ENCODE measurements at places on chromosomes 11 and 22.
A peak's percentile ranks its signal among the peaks of the same experiment; 100 is the strongest.

DNA sequence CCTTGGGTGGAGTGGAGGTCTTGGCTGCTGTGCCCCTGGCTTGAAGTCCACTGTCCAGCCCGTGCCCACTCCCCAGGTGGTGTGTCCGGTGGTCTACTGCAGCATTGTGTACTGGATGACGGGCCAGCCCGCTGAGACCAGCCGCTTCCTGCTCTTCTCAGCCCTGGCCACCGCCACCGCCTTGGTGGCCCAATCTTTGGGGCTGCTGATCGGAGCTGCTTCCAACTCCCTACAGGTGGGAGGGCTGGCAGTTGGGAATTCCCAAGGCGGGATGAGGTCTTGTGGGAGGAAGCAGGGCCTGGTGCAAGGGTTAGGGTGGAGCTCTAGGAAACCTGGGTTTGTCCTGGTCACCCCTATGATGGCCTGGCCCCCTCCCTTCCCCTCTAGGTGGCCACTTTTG is 8.4 kb upstream of the NLRX1 start:
- DNase-seq, result no peak

GRCh38 chr11:80241766-80242165 is 800.9 kb upstream of the TENM4 start:
- no peak for DNase-seq

DNA sequence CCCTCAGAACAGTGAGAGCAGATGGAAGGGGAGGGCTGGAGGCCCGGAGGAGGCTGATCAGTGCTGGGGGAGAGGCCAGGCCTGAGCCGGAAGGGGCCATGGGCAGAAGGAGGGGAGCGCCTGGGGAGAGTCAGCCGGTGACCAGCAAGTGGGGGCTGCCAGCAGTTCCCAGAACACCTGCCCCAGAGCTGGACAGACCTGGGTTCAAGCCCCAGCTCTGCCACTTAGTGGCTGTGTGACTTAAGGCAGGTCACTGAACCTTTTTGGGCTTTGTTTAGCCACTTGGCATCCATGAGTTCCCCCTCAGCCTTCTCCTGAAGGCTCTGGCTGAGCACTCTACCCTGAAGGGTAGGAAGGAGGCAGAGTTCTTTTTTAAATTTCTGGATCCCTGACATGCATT is 17.4 kb downstream of the WNT11 start:
- no peak for DNase-seq

GRCh38 chr22:31637891-31638618 is 24.0 kb downstream of the PISD start:
- peak; percentile 29 for DNase-seq

DNA sequence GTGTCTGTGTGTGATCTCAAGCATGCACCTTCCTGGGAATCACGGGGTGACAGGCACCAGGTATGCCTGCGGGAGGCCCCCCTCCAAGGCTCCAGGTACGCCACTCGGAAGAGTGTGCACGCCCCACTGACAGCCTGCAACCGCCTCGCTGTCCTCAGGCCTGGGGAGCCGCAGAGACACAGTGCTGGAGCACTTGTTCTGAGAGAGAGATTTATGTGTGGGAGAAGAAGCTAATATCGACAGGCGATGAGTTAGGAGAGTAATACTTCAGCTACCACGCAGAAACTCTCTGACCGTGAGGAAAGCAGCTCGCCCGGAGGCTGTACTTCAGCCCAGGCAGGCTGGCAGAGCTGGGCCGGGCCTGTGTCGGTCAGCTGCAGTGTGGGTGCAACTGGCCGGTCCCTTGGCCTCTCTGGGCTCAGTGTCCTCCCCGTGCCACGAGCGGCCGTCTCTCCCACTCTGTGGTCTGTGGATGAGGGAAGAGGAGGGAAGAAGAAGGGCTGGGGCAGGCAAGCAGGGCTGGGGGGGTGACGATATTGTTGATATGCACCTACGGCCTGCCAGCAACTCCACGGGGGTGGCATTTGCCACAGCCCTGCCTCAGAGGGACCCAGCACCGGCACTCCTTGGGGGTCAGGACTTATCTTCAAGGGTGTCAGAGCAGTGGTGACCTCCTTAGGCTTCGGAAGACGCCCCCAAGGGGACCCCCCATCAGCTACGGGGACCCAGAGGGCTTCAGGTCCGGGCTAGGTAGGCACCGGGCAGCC is 7.3 kb downstream of the B3GAT1 start:
- DNase-seq, result no peak

- no peak for DNase-seq
Observed at GRCh38 chr22:49574205-49574880, 253.3 kb downstream of the BRD1 start.

DNA sequence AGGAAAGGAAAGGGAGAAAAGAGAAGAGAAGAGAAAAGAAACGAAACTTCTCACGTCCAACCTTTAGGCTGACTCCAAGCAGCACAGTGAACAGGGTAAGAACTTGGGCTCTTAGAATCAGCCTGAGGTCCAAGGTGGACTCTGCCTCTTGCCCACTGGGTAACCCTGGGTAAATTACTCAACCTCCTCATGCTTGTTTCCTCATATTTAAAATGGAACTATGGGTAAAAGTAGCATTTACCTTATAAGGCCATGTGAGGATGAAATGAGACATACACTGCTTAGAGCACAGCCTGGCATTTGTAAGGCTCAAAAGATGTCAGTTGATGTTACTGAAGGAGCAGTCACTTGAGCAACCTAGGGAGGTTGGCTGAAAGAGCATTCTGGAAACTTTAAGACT is 107.9 kb downstream of the C11orf58 start:
- no peak for DNase-seq

DNA sequence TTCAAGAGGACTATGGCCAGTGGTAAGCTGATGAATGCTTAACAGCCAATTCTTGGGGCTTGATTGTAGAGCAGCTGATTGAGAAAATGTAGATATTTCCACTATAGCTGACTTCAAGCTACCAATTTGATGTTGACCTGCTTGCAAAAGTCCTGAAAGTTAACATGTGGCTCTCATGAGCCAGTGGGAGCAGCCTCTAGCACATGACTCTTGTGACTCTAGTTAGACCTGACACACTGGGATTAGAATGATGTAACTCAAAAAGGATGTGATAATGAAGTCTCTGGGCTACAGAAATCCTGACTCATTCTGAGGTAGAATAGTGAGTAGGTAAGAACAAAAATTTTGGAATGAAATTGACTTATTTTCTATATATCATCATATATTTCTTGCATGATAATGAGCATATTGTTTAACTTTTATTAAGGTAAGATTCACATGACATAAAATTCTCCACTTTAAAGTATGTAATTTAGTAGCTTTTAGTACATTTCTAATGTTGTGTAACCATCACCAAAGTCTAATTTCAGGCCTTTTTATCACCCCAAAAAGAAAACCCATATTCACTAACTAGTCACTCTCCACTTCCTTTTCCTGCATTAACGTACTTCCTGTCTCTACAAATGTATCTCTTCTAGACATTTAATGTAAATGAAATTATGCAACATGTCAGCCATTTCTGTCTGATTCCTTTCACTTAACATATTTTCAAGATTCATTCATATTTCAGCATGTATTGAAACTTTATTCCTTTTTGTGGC is 16.1 kb upstream of the OR52H1 start:
- no peak for DNase-seq

DNA sequence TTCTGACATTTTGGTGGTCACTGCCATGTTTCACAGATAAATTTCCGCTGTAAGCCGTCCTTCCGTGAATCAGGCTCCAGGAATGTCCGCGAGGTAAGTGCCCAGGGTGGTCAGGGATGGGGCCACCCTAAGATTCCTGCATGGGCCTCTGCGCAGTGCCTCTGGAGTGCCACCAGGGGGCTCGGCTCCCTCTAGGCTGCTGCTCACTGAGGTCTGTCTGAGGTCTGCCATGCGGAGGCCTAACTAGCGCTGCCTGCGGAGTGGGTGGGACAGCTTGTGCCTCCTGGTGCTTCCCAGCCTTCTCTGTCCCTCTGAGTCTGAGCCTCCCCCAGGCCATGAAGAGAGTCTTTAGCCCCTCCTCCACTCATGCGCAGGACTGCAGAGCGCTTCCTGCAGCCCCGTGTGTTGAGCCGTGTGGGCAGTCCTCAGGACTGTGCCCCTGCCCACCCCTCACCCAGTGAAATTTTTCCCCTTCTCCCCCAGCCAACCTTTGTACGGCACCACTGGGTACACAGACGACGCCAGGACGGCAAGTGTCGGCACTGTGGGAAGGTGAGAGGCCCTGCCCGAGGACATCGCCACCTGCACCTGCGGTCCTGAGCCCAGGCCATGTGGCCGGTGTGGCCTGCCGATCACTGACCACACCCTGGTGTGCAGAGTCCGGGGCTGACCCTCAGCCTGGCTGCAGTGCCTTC is 11.9 kb upstream of the MDK start:
- DNase-seq, result peak; percentile 79

DNA sequence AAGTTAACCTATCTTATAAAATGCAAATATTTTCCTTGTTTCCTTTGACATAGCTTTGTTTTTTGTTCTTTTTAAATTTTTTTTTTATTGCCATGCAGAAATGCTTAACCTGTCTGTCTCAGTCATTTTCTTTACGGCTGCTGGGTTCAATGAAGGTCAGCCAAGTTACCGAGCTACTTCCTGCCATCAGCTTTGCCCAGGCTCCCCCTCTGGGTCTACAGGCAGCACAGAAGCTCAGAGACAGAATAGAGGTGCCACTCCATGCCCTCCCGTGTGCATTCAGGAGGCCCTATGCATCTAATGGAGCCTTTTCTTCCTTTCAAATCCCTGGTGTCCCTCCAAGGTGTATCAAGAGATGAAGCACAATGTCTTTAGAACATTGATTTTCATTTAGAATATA is 411.0 kb upstream of the NARS2 start:
- no peak for DNase-seq

DNA sequence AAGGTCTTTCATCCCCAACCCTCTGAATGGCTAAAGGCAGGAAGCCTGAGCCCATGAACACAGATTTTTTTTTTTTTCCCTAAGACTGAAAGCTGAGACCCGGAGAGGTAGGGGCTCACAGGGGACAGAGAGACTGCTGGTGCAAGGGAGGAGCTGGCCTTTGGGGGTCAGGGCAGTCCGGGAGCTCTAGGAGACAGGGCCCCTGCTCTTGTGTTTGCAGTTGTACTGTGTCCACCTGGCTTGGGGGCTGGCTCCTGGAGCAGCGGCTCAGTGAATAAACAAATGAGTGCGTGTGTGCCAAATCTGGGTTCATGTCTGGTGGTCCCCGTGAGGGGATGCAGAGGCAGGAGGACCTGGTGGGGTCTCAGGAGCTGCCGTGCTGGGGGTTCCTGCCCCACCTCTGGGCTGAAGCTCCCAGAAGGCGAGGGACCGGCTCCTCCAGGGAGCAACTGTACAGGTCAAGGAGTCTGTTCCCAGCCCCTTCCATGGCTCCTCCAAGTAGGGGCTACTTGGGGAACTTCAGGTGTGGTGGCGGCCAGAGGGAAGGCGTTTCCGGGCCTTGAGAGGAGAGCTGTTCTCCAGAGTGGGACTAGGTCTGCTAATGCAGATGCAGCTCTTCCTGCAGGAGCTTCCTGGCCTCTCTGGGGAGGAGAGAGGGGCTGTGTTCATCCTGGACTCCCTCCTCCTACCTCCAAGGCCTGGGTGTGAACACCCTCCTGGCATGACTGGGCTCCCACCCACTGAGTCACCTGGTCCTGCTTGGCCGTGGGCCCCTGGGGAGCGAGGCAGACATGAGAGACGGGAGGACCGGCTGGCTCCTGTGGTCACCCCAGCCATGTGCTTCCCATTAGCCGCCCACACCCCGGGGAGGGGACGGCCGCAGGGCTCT is 57.6 kb downstream of the FBXO7 start:
- no peak for DNase-seq

DNA sequence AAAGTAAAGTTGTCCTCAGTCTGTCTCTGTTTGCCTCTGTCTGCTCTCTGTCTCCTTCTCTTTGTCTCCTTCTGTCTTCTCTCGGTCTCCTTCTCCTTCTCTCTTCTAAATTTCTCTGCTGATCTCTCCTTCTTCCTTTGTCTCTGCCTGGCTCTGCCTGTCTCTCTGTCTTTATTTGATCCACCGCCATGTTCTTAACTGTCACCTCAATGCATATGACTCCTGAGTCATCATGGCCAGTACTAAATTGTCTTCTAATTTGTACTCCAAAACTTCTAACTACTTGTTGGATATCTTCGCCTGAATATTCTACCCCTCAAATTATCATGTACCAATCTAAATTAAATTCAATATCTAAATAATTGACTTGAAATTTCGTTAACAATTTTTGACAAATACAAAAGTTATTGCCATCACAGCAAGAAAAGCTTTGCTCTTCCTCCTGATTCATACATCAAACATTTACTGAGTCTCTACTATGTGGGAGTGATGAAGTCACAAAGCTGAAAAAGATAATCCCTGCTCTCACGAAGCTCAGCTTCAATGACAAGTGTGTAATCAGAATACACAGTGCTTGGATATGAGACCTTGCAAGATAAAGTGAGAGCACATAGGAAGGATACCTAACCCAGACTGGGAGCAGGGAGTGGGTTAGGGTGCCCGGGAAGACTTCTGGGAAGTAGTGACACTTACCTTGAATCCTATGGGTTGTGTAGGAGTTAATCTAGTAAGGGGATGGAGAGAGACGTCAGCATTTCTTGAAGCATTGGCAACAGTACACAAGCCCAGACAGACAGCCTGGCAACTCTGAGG is 193.0 kb downstream of the MAML2 start:
- peak; percentile 45 for DNase-seq

DNA sequence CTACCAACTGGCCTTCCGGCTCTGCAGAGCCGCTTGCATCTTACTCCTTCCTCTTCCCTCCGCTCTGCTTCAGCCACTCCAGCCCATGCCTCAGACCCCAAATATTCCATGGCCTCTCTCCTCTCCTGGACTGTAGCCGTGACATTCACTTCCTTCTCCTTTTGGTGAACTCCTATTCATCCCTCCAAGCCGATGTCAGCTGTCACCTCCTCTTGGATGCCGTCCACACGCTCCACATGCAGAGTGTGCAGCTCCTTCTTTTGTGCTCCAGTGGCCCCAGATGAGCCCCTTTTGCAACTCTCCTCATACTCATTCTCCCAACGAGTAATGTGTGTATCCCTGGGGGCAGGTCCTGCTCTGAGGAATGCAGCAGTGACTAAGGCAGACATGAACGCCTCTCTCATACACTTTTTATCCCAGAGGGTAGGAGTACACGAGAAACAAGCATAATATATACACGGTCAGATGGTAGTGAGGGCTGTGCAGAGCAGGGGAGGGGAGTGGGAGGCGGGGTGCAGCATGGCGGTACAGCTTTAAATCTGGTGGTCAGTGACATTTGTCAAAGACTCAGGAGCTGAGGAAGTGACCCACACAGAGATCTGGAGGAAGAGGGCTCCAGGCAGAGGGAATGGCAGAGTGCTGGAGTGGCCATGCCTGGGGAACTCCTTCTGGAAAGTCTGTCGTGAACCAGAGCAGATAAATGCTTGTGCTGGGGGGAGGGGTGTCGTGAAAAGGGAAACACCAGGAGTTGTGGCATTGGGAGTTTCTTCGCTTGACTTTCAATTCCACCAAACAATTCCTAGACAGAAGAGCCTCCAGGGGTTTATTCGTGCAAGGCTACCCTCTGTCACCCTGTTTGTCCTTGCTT is 83.8 kb upstream of the ATXN10 start:
- no peak for DNase-seq

GRCh38 chr11:128757235-128757711 is 63.4 kb downstream of the FLI1 start:
- DNase-seq, result peak; percentile 71

- peak; percentile 63 for DNase-seq
Observed at GRCh38 chr22:46576556-46577367, 39.3 kb upstream of the CELSR1 start.
